ENCODE measurements at places on chromosomes 1 and 21.

DNA sequence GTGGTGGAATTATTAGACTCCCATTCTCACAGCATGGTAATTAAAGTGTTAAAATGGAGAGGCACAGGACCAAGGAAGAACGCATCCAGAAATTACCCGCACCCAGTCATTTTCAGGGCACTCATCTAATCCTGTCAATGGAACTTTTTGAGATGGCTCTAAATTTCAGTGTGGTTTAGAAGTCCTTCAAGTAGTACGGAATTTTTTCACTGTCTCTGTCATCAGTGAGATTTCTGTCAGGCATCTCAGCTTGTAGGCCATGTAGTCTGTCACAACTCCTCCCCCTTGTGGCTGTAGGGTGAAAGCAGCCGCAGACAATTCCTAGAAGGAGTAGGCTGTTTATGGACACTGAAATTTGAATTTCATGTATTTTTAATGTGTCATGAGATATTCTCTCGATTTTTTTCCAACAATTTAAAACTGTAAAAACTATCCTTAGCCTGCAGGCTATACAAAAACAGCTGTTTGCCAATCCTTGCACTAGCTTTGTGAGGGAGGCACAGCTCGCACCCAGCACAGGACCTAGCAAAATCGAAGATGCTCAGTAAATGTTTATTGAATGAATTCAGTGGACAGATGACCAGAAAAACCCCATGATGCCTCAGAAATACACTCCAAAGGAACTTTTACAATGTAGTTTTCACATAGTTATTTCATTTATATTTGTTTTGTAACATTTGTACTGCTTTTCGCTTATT is 6.6 kb upstream of the NUP133 start:
- DNase-seq: peak; percentile 85

GRCh38 chr1:185776522-185776921 is 42.3 kb downstream of the HMCN1 start:
- DNase-seq: no peak

DNA sequence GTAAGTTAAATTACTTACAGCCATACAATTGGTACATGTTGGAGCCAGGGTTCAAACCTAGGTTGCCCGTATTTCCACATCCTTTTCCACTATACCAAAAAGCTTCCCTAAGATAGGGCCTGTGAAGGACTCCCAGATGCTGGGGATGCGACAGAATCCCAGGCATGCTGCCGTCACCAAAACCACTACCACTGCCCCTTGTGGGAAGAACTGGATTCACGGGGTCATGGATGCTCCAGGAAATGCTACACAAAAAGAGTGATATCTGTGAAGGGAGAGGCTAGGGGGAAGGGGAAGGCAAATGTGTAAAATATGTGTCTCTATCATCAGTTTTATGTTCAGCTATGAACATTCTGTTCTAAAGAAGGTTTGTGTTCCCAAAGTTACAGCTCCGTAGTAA is 133.9 kb upstream of the IVNS1ABP start:
- no peak for DNase-seq

DNA sequence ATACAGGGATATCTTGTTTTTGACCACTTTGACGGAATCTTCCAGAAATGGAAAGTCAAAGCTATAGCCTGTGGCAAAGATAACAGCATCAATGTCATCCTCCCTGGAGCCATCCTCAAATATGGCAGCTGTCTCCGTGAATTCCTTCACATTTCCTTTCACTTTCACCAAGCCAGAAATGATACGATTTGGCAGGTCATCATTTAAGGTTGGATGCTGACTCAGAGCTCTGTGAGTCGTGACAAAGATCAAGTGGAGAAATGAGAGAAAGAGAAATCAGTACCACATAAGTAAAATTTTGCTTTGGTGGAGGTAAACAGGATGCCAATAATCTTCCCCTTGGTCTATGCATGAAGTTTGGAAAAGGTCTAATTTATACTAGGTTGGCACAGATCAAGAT is 23.9 kb downstream of the FMO5 start:
- no peak for DNase-seq

DNA sequence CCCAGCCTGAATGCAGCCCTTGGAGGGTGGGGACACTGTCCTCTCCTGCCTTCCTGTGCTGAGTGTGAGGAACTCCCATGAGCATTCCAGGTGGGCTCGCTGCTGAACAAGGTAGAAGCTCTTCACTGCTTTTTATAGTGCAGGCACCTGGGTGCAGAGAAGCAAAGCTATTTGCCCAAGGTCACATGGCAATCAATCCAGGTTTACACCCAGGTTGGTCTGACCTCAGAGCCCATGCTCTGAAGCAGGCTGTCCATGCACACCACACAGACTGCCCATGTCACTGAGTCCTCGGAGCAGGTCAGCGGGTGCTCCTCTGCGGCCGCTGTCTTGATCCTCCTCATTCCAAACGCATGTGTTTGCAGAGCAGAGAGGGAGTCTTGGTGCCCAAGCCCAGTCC is 323.4 kb upstream of the VAMP3 start:
- DNase-seq: no peak

DNA sequence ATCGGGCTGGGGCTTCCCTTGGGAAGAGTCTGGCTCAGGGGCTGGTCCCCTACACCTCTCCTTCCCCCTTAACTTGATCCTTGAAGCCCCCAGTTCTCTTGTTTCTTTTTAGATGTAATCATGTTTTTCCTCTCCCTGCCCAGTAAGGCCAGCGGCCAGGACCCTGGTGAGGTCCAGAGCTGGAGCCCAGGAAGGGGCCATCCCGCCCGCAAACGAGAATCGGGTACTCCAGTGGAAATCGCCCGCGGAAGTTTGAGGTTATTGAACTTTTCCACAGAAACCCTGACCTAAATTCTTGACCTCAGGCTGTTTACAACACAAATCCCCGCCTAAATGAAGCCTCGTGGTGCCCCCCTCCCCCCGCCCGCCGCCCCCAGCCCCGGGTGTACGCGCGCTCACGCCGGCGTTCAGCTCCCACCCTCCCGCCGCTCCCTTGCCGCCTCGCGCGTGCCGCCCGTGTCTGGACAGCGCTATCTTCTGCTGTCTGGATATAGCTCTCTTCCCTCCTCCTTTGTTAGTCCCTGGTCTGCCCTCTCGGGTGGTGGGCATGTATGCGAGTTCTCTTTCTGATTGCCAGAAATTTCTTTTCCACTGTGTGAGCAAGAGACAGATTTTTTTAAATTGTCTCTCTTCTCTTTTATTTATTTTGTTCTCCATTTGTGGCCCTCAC is 165.9 kb upstream of the CACNA1E start:
- no peak for DNase-seq

- no peak for DNase-seq
Measured at GRCh38 chr1:104120525-104120924, 370.8 kb downstream of the AMY1C start.

- no peak for DNase-seq
Measured at GRCh38 chr1:203176273-203177035, 828 bp upstream of the MYBPH start.

DNA sequence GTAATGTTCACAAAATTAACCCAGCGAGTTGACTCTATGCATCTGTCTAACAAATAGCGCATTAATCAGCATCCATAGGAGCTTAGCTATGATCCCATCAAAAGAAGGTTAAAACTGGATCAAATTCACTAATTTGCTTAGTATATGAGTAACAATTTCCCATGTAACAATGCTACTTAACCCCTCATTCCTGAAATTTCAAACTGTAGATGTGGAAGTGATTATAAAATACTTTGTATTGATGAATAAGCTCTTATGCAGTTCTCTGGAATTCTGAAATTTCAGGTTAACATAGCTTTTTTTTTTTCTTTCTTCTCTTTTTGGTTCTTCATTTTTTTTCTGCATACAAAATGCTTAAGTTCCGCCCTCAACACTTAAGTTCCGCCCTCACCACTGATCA is 1272.7 kb downstream of the KCNT2 start:
- DNase-seq: no peak

DNA sequence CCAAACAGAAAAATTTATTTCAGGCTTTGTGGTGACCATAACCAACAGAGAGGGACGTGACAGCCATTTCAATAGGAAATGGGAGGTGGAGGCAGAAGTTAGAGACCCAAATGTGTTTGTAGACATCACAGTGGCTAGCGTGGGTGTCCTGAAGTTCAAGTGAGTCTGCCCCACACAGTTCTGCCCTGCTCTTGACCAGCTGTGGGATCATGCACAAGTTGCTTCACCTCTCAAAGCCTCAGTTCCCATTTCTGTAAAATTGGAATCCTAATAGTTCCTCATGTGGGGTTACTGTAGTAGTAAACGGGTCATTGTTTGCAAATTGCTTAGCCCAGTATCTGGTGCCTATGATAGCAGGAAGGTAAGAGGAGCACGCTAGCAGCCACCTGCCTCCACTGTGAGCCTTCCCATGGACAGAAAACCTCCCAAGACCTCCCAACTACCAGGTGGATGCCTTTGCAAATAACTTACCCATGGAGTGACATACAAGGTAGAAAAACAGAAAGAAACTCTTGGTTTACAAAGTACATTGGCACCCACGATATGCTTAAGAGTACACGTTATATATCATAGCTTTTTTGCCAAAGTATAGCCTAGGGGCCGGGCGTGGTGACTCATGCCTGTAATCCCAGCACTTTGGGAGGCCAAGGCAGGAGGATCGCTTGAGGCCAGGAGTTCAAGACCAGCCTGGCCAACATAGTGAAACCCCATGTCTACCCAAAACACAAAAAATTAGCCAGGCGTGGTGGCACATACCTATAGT is 29.1 kb downstream of the FHAD1 start:
- no peak for DNase-seq

DNA sequence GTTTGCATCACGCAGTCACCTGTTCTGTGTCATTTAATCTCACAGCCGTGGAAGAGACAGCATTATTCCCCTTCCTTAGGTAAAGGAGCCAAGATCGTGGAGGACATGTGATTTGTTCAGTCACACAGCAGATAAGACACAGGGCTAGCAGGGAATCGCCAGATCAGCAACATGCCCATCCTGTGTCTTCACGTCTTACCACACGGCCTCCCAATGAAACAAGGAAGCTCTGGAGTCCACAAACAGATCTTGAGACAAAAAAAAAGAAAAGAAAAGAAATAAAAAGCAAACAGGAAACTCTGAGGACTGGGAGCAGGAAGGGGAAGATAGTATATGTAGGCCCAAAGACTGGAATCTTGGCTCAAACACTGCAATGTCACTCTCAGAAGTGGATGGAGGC is 155.3 kb downstream of the ADSS2 start:
- no peak for DNase-seq

DNA sequence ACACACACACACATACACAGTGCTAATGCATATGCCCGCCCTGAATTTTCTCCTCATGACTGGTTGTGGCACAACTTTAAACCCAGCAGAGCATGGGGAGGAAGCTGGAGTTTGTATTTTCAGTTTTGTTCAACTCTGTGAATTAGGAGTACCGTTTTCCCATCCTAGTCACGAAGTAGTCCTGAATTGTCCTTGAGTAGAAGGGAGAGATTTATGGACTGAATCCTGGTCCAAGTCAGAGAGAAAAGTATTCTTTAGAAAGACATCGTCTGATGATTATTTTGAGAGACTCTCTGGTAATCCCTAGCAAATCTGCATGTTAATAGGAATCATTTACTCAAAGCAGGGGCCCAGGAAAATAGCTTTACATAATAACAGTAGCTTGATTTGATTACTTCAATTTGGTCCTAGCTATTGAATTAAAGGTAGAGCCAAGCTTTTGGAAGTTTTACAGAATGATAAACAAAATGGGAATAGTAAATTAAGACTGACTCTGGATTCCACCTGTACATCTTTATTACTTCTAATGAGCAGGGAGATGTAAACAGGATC is 60.5 kb upstream of the OLIG2 start:
- no peak for DNase-seq

GRCh38 chr1:168734946-168735345 is 5.9 kb upstream of the DPT start:
- no peak for DNase-seq

GRCh38 chr1:166020210-166020609 is 146.6 kb downstream of the FAM78B start:
- DNase-seq: no peak

DNA sequence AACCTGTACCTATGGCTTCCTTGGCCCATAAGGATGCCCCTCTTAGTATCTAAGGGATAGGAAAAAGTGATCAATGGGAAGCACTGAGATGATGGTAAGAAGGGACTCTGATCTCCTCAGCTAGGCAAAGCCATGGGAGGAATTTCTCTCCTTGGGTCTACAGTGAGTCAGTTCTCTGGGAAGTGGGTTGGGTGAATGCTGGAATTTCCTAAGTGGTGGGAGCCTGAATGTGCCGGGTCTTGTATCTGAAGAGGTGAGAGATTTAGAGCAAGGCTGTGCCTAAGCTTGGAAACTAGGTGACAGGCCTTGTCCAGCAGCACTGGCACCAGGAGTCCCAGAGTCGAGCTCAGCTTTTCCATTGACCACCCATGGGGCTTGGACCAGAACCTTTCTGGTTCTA is 96.3 kb upstream of the SLC2A1 start:
- DNase-seq: no peak

- peak; percentile 28 for DNase-seq
Measured at GRCh38 chr1:147542569-147542897, 1.2 kb downstream of the BCL9 start.

DNA sequence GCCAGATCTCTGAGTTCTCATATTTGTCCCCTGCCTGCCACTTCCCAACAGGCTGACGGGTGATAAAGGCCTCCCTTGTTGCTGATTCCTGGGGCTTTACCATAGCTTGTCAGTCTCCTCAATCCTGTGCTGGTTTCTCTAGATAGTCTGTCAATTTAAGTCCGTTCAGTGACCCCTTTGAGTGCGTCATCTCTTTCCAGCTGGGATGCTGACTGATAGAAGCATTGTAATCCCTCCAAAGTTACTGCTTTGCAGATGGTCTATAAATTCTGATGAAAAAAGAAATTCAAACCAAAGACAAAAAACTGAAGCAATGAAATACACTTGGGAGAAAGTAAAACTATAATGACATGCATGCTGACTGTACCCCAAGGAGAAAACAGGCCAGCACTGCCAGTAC is 28.3 kb downstream of the RHOU start:
- DNase-seq: no peak

DNA sequence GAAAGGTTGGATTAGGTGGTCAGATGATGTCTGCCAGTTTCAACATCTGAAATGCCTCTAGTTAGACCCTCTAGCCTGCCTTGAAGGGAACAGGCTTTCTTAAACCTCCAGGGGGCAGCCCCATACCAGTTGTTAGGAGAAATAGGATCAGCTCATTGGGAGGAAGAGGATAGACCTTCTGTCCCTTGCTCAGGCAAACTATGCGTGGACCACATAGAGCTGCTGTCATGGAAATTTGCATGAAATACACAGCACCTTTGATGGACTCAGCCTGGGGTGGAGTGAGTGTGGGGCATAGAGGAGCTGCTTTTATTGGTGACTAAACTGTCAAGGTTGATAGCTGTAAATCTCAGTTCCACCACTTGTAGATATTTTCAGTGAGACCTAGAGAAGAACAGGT is 38.4 kb upstream of the SPAG17 start:
- DNase-seq: peak; percentile 44

DNA sequence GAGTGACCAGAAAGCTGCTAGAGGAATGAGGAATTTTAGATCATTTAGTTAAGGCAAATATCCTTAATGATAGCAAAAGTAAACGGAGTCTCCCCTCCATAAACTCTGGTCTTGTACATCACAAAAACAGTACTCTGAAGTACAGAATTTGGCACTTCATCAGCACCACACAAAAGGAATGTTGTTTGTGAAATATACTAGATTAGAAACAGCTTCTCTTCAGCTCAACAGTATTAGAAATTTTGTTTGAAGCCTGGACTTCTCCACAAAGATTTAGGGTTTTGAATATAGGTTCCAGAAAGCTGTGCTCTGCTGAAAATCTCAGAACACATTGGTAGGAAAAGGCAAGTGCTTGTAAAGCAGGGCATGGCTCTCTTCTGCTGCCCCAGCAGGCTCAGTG is 135.1 kb upstream of the PTGFR start:
- DNase-seq: no peak

GRCh38 chr1:7493711-7494454 is 277.2 kb upstream of the VAMP3 start:
- DNase-seq: no peak

GRCh38 chr1:64505232-64505943 is 35.5 kb downstream of the CACHD1 start:
- DNase-seq: no peak

Measured in NAMALWA (cell line).